NCI-H2029 treated with DMSO at 0.1 percent for 48 hours (cell line): ENCODE measurements at places on chromosomes 7 and 10.
A peak's percentile ranks its signal among the peaks of the same experiment; 100 is the strongest.

DNA sequence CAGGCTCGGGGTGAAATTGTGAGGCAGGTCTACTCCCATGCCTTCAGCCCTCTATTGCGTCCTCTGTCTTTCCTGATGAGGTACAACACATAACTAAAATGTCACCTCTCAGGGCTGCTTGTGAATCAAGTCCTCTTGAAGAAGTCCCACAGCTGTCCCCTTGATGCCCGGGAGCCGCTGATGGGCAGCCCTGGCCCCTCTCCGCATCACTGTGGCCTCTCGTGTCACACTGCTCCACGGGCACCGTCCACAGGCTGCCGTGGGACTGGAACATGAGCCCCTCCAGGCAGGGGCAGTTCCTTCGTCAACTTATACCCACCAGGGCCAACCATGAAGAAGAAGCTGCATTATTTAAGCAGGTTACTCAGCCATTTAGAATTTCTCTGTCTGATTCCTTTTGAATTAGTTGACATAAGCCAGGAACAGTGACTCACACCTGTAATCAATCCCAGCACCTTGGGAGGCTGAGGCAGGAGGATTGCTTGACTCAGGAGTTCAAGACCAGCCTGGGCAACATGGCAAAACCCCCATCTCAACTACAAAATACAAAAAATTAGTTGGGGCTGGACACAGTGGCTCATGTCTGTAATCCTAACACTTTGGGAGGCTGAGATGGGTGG, 58.5 kb upstream of the UBE3C start:
- DNase-seq = no peak

- DNase-seq = no peak
Observed at GRCh38 chr7:92133133-92133736, 1.0 kb downstream of the CYP51A1 start.

DNA sequence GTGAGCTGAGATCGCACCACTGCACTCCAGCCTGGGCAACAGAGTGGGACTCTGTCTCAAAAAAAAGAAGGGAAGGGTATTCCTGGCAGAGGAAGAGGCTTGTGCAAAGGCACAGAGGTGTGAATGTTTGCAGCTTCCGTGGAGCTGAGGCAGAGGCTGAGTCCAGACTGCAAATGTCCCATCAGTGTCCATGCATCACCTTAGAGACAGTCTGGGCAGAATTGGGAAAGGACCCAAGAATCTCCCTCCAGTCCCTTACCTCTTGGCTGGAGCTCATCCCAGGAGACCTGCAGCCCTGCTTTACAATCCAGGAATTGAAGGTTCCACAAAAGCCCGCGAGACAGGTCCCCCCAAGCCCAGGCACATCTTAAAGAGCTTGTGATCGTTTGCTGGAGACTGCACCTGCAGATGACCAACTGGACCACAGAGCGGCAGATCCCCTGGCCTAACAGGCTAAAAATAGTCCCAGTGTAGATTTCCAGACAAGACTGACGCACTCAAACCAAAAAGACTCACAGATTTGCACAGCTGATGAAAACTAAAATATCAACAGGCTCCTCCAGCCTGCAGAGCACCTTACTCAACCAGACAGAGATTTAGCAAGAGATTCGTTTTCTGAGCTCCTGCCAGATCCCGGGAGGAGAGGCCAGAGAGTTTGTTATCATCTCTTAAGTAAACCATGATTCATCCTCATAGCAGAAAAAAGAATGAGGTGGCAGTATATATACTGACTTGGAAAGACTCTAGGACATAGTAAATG, 22.9 kb upstream of the NANOS1 start:
- no peak for DNase-seq

DNA sequence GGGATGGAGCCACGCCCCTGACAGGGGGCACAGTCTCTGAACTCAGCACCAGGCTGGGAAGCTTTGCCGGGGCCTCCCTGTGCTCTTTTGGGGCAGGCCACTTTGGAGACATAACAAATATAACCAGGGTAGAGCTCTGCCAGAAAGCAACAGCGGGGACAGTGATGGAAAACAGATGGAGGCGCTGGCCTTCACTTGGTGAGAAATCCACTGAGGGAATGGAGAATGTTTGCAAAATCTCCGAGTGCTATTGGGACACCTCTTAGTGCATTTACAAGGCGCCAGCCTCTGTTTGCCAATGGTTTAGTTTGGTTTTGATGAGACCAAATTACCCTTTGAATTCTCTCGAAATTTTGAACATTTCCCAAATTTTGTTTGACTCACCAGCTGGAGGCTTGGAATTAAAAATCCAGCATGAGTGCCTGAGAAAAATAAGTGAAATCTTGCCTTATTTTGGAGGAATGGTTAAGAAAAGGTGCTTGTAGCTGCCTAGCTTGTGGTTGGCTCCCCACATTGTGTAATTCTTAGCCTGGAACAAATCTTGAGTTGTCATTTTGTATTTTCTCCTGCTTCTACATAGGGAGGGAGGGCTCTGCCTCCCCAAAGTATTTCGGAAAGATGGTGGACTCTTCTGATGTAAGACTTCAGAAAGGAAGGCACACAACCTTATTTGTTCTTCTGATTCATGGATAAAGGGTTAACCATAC, 980.5 kb downstream of the LRMDA start:
- no peak for DNase-seq

DNA sequence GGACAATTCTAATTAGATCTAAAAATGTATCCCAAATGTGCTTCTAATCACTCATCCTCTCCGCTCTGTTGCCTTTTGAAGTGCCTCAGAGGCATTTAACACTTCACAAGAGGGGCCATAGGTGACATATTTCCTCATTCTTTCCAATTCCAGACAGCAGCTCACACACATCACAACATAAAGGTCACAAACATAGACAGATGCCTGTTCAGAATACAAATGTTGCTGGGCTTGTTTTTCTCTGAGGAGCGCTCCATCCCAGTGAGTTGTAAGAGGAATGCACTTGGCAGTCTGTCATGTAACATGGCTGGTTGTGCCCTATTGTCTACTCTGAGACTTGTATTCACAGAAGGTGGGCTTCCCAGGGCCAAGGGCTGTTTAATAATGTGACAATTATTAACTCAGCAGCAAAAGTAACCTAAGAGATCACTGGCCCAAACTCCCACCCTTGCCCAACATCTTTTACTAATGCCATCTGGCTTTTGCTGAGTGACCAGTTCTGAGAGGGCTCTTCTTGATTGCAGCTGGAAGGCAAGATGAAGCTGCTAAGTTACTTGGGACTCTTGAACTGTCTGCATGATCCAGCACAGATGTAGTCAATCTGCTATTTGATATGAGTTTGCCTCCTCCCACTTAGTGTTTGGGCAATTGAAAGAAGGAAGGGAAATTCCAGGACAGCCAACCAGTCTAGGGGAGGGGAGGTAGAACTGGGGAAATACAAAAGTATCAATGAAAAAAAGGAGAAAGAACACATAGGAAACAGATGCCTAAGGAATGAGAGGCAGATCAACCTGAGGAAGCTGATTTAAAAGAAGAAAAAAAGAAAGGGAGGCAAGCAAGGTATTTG, 13.6 kb downstream of the PON2 start:
- peak; percentile 87 for DNase-seq

GRCh38 chr10:47423476-47423875, 39.4 kb upstream of the ZNF488 start:
- DNase-seq = no peak

DNA sequence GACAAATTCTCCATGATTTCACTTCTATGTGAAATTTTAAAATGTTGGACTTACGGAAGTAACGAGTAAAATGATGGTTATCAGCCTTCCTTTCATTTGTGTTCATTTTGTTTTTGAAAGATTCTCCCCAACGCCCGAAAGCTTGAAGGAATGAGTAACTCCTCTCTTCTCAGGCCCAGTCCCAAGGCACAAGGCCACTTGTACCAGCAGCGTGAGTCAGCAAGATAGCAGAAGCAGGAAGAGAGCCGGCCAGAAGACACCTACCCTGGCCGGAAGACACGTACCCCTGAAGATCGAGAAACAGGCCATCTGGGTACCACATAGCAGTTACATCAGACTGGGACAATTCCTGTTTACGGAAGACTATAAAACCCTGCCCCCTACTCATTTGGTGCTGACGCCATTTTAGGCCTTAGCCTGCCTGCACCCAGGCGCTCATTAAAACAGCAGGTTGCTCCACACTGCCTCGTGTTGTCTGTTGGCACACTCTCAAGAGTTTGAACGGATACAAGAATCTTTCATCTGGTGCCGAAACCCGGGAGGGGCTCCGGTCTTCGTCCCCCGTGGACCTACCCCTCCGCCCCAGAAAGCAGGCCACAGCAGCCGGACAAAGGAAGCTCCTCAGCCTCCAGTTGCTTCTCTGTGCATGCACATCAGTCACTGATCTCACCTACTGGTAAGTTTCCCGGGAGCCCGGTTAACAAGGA, 60.4 kb downstream of the LRRC17 start:
- no peak for DNase-seq

DNA sequence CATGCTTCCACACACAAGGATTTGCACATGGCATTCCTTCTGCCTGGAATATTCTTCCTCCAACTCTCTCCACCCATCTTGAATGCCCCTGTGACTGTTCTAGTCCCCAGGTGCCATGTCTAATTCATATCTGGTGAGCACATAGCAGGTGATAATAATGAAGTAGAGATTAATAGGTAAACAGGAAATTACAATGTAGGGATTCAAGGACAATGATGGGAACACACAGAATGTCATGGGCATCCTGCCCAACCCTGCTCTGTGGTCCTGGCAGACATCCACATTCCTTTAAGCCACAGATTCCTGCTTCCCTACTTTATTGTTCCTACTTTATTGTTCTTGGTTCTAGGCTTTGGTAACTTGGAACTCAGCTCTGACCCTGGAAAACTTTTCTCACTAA, 115.8 kb downstream of the THSD7A start:
- peak; percentile 59 for DNase-seq

DNA sequence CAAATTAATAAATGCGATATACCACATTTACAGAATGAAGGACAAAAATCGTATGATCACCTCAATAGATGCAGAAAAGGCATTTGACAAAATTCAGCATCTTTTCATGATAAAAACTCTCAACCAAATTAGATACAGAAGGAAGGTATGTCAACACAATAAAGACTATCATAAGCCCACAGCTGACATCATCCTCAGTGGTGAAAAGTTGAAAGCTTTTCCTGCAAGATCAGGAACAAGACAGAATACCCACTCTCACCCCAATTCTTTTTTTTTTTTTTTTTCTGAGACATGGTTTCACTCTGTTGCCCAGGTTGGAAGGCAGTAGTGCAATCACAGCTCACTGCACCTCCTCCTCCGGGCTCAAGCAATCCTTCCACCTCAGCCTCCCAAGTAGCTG, 67.2 kb downstream of the TPST1 start:
- DNase-seq = no peak

- no peak for DNase-seq
Observed at GRCh38 chr7:107220356-107220755, 51.6 kb downstream of the HBP1 start.

DNA sequence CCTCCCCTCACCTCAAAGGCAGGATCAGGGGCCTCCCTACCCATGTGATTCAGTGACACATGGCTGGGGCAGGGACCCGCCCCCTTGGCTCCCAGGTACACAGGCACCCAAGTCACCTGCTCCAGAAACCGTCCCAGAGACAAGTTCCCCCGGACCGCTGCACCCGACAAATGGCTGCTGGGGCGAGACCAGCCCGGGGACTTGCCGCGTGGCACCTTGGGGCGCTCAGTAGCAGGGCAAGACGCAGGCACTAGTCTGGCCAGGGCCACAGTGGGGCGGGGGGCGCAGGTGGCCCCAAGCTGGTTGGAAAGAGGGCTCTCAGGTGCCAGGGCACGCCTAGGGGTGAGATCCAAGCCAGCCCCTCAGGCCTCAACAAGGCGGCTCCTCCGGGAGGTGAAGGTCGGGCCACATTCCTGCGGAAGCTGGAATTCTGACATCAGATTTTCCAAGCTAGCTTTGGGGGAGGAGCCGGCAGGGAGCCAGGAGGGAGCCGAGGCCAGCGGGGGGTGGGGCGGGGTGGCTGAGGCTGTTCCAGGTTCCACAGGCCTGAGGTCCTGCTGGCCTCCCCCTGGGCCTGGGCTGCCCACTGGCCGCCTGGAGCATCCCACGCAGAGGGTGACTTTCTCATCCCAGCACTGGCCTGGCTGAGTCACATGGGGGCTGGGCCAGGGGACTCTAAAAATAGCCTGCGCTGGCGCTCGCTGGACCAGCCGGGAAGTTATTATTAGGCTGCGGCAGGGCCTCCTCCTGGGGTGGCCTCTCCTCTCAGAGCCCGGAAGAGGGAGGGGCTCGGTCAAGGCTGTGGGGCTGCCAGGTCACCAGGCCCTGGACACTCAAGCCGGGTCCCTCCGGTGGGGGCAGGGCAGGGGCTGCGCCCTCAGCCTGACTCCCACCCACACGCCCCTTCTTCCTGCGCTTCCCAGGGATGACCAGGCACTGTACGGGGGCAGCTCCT, 20.5 kb upstream of the INPP5A start:
- no peak for DNase-seq

DNA sequence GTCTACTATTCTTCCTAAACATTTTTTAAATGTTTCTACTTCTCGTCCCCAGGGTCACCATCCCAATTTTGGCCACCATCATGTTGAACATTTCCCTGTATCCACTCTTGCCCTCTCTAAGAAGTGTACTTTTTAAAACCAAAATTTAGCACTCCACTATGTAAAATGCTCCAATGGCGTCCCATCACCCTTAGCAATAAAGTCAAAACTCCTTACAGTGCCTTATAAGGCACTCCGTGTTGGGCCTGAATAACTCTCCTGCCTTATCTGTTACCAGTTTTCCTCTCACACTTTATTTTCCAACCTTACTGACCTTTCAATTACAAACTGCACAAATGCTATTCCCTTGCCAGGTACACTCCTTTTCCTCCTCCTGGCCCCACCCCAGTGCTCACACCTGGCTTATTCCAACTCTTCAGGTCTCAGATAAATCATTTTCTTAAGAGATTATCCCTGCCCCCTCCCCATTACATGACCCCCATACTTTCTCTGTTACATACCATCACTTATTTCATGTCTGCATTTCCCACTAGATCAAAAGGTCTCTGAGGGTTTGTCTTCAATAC, 1.3 kb downstream of the TMEM168 start:
- DNase-seq = no peak

DNA sequence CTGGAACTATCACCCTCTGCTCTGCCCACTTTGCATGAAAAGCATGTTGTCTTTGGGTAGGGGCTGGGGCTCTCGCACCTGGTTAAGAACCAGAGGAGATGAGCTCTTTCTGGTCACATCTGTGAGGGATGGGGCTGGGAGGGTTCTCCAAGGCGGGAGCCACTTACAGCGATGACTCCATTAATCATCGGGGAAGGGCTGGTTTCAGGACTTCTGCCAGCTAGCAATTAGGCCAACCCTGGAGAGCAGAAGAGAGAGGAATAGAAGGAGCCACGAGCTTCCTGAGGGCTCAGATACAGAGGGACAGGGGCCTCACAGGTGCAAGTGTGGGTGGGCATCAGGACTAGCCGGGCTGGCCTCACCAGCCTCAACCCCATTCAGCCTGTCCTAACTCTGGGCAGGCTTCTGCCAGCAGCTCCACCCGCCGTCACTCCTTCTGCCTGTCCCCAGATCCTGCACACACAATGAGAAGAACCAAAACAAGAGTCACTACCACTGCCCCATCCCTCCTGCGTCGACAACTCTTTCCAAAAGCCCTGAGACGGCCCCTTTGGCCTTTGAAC, 8.4 kb downstream of the AQP1 start:
- DNase-seq = no peak
